Immature natural killer cell (primary cell): ENCODE measurements at places on chromosomes 5 and 9. TPM values are rescaled to one million over a fixed set of nuclear protein-coding genes. Genes with fewer than 3 reads are reported as not detected.

The SLC36A2 gene
- not detected for polyA plus RNA-seq

The ADGRD2 gene
- not detected for polyA plus RNA-seq

DNA sequence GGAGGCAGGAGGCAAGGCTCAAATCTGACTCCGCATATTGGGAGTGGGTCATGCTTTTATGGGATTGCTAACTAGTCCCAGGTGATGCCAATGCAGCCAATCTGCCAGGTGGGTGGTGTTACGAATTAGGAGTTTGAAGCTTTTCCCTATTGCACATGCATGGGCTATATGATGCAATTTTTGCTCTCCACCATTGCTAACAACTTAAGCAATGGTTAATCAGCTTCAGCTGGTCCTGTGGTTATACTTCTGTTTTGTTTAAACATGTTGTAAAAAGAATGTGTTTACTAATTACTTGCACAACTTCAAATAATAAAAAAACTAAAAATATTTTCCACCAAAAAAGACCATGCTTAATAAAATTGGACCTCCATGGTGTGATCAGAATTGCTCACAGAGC, 55.7 kb downstream of the SHC3 start:
- no peak for DNase-seq

GRCh38 chr5:75948438-75948837, 134.7 kb upstream of the SV2C start:
- no peak for DNase-seq

- DNase-seq: no peak
Observed at GRCh38 chr5:38853753-38854470, 8.1 kb downstream of the OSMR start.

GRCh38 chr5:124664287-124664686, 82.2 kb downstream of the ZNF608 start:
- no peak for DNase-seq
